ENCODE measurements at places on chromosomes 16 and 17.

- no peak for DNase-seq
Measured at GRCh38 chr16:49467540-49468372, 94.2 kb downstream of the C16orf78 start.

- DNase-seq, result peak; percentile 34
Measured at GRCh38 chr16:21646721-21647561, 5.5 kb downstream of the IGSF6 start.

GRCh38 chr16:58025351-58026138 lies at the start of gene MMP15:
TSS of gene MMP15 (plus strand) at chr16:58025754. CDS start at chr16:58026351, 597 bp downstream.
- peak; percentile 46 for DNase-seq

GRCh38 chr16:28991687-28992086 lies 6.8 kb downstream of the LAT start:
- no peak for DNase-seq

GRCh38 chr17:57928928-57929327 lies 26.3 kb downstream of the CUEDC1 start:
- no peak for DNase-seq

DNA sequence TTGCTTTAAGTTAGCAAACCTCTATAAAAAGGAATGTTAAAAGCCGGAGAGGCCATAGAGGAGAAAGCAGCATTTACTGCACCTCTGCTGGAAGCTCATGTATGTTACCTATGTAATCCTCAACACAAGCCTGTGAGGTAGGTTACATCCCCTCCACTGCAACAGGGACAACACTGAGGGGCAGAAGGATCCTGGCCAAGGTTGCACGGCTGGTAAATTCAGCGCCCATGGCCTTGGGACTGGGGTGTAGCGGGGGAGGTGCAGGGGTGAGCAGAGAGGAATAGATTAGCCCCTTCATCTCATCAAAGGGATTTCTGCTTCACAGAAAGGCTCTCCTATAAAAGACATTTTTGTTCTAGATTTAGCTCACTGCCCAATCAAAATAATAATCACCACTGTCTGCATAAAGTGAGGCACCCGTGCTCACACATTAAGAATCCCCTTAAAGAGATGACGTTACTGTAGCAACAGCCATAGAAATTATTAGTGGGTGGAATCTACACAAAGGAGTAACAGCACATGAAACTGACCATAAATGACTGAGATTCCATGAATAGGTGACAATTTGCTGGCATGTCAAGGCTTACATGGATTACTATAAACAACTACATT lies 3.3 kb downstream of the ZCCHC14 start:
- no peak for DNase-seq

GRCh38 chr17:1727258-1727789 lies 2.8 kb downstream of the WDR81 start:
- no peak for DNase-seq

DNA sequence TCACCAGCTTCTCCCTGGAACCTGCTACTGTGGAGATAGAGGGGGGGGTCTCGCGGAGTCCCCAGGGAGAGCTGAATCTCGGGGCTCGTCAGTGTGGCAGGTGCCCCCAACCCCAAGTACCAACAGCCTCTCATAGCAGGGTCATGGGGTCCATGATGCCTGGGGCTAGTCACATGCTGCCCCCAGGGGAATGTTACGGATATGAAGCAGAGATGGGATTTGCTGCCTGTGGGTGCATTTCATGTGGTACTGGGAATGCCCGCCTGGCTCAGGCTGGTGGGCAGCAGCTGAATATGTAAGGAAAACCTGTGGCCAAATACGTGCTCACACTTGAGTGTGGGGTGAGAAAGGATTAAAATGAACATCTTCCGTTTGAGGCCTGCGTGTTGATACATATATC lies 49.4 kb downstream of the MEAK7 start:
- no peak for DNase-seq

- DNase-seq, result no peak
Measured at GRCh38 chr17:77832180-77832560, 126.3 kb upstream of the TNRC6C start.

- DNase-seq, result no peak
Measured at GRCh38 chr17:79407385-79407784, 203.5 kb downstream of the RBFOX3 start.
